Stimulated activated CD8-positive, alpha-beta memory T cell treated with anti-CD3 and anti-CD28 coated beads, Interleukin-4, amount 100 ng/mL, for 1 hour (primary cell): ENCODE measurements at places on chromosomes 12 and 14.

DNA sequence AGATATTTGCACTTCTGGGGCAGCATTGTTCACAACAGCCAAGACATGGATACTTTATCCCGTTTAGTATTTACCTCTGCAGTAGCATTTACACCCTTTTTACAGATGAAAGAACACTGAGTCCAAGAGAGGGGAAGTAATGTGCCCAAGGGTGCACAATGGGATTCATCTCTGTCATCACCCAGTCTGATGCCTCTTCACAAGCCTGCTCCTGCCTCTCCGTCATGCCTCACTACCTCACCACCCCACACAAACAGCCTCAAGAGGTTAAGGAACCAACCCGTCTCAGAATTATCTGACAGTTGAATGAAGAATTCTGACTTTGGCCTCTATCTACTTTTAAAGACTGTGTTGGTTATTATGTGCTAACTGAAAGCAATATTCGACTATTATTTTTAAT, 368.4 kb downstream of the ATP23 start:
- no peak for DNase-seq

DNA sequence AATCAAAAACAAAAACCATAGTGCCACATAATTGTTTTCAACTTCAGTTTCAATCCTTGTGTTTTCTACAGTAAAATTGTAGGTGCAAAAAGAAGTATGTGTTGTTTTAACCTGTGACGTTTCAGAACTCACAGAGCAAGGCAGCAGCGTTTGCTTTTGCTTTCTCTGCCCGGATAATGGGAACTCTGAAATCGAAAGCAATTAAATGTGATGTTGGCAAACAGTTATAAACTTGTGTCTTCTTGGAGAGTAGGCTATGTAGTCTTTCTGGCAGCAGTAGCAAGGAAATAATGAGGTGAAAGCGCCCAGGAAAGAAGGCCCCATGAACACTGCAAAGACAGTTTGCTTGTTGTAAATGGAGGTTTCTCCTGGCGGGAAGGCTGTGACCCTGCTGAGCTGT, 39.1 kb downstream of the FNTB start:
- no peak for DNase-seq

- DNase-seq = no peak
These were observed 21.7 kb downstream of the CBX5 start for GRCh38 chr12:54258201-54258681.

DNA sequence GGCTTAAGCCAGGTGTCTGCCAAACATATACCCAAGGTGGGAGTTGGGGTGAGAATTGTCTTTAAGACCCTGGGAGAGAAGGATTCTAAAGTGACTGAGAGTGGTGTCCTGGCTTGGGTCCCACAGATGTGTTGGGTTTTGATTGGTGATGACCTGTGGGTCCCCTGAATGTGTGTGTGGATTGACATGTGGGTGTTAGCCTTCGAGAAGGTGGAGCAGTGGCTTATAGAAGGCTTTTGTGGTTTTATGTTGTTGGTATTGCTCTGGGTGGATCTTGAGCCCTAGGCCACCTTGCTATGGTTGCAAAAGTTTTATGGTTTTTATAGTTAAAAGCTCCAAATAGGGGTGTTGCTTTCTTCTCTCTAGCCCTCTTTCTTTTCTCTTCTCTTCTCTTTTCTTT, 29.7 kb downstream of the PLEKHG3 start:
- no peak for DNase-seq

- peak; percentile 91 for DNase-seq
These were observed 1.8 kb upstream of the NAB2 start for GRCh38 chr12:57087010-57087690.

DNA sequence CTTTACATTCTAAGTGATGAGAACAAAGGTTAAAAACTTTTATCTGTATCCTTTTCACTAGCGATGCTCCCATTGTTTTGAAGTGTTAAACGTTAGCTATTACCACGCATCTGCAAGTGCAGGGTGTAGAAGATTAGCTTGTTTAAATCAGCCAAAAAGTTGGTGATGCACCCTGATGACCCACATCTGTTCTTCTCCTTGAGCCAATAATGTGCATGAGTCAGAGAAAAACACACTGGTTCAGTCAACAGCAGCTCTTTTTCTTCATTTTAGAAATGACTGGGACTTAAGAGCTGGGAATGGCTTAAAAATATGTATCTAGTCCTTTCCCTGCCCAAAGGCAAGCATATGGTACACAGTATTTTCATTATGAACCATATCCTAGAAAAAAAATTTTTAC, 323.5 kb upstream of the PDE3A start:
- DNase-seq = no peak

DNA sequence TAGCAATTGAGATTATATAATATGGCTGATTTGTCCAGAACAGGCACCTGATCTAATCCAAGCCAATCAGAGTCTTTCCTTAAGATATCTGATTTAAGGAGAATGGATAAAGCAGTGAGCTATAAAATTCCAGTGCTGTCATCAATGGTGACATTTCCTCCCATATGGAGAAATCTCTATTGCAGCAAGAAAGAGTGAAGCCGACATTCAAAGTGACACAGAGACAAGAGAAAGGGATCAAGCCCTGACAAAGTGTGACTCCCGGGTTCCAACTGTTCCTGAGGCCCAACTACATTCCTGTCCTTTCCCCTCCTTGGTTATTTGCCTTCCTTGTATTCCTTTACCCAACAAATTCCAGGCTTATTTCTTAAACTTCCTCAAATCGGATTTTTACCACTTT, 430.0 kb upstream of the SOX5 start:
- DNase-seq = no peak

DNA sequence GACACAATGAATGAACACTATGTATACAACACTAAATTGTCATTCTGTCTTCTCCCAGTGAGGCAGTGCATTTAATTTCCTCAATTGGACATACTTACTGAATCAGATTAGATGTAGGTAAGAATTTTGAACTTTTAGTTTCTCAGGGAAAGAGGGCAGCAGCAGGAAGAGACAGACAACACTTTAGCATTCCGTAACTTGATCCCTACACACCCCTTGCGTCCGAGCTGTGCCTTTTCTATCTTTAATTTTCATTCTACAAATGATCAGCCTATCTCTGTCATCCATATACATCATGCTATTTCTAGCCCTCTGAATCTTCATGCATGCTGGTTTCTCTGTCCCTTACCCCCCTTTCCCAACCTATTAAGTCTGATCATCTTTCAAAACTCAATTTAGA, 358.0 kb upstream of the RPL10L start:
- no peak for DNase-seq

DNA sequence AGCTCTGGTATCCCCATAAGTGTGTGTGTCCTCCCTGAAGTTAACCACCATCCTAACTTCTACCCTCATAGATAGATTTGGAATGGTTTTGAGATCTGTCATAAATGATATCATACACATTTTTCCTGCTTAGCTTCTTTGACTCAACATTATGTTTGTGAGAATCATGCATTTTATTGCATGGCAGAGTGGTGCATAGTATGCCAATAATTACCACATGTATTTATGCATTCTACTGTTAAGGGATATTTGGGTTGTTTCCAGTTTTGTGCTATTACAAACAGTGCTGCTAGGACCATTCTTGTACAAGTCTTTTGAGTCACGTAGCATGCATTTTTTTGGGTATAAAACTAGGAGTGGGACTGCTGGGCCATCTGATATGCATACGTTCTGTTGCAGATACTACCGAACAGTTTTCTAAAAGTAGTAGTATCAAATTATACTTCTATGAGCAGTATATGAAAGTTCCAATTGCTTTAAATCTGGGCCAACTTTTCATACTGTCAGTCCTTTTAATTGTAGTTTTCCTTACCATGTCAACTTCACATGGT, 13.4 kb downstream of the GRIP1 start:
- DNase-seq = no peak

GRCh38 chr12:65889144-65889880, 65.0 kb downstream of the HMGA2 start:
- no peak for DNase-seq

DNA sequence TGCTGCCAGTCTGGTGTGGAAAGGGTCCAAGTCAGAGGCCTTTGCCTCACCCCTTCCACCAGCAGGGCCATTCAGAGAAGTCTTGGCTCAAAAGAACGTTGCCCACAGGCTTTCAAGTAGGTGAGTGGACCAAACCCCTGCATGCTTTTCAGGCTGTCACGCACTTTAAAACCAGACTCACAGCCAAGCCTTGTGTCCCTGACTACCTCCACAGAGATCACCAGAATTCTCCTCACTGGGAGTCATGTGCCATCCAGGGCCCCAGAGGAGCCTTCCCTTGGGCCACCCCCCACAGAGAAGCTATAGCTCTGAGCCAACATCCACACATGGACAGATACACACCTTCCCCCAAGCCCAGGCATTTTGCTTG, 283.1 kb downstream of the DPF3 start:
- no peak for DNase-seq

- DNase-seq = no peak
These were observed 217.9 kb downstream of the CRADD start for GRCh38 chr12:93895089-93895445.

GRCh38 chr12:108573317-108573716, 10.9 kb downstream of the ISCU start:
- no peak for DNase-seq

GRCh38 chr12:951176-951575, 1.7 kb upstream of the RAD52 start:
- no peak for DNase-seq

DNA sequence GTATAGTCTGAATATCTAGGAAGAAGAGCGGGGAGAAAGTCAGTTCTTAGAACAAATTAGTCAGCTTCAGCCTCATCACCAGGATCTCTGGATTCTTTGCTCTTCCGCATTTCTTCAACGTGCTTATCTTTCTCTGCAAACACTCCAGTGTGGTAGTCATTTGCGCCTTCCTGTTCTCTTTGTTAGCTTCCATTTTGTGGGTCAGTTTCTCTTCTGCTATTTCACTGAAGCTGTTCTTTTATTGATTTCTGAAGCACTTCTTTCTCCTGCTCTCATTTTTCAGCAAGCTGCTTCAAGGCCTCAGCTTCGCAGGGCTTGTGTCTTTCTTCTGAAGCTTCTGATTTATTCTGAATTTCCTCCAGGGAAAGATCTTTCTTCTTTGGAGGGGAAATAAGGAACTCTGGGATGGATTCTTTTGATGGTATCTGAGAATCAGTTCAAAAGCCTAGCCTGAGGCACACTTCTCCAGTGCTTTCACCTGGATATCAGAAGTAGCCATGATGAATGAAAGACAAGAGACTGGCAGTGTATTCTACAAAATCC, 13.5 kb downstream of the AMN1 start:
- no peak for DNase-seq

GRCh38 chr12:100593490-100593889, 20.0 kb downstream of the GAS2L3 start:
- DNase-seq = no peak

DNA sequence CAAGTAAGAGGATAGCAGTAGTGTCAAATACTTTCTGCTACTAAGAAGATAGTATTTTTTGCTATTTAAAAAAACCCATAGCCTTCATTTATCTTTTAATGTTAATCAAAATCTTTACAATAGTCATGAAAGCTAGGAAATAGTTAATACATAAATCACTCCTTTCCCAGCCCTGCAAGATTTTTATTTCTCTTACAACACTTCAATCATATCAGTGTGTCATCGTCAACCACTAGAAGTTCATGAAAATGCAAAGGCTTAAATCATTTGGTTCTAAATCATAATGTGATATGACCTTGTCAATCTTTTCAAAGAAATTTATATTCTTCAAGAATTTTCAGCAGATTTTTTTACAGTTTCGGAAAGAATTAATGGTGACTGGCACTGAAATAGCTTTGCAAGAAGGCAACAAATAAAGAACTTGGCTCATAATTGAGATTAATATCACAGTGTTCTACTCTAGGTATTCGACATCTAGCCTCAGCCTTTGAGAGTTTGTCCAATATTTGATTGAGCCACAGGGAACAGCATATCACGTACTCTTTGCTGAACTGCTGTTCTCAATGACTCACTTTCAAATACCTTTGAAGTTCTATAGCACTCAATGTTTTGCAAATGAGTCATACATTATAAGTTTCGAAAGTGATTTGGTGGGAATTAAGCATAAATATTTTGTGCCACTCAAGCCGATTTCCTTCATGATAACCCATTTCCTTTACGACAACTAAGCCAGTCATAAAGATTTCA, 384.0 kb upstream of the FOXG1 start:
- no peak for DNase-seq

GRCh38 chr12:19856389-19856788, 417.1 kb downstream of the AEBP2 start:
- no peak for DNase-seq

- DNase-seq = no peak
These were observed 1166.3 kb downstream of the GALC start for GRCh38 chr14:86826661-86827060.

DNA sequence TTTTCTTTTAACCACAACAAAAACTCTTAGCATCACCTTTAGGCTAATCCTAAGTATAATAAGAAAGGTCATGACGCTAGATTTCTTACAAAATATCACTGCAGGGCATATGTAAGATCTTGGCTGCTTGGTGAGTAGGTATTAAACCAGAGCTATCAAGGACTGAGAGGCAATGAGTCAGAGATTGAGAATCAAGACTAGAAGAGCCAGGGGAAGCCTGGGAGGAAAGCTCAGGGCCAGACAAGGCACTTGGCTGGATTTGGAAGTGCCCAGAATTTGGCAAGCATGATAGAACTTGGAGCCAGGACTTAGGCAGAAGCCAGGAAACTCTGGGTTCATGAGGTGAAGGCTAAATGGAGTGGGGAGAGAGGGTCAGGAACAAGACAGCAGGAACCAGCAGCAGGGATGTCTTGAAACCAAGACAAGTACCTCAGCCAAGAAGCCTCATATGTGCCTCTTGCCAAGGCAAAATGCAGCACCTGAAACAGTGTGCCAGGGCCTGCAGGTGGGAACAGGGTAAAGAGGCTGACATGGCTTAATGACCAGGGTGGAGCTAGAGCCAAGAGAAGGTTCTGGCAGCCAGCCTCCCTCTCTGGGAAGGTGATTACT, 49.9 kb downstream of the PTHLH start:
- no peak for DNase-seq

DNA sequence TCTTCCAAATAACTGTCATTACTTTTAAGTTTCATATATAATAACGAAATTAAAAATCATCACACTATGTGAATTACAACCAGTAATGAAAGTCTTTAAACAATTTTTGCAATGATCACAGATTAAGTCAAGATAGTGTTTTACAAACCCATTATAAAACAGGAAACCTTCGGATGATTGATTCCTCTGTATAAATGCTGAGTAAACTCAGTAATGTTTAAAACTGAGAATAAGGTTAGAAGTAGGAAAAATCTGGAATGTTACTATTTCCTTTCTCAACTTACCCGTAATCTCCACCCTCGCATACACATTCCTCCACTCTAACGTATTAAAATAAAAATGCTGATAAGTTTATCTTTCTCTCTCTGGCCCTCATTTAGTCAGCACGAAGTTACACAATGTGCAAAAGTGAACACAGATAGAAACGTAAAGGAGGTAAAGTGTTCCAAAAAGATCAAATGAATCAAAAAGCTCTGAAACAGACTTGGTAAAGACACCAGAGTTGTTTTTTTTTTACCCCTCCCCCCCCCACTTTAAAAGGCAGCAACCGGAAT, 1.6 kb downstream of the ZFC3H1 start:
- DNase-seq = no peak

- DNase-seq = no peak
These were observed 190.4 kb downstream of the PAH start for GRCh38 chr12:102726686-102727085.

- no peak for DNase-seq
These were observed 6.6 kb downstream of the OR9K2 start for GRCh38 chr12:55132816-55133215.
